ENCODE measurements at places on chromosomes 6 and 20.

- DNase-seq: no peak
Measured at GRCh38 chr20:7240490-7240889, 473.0 kb downstream of the BMP2 start.

GRCh38 chr6:114319749-114320148, 23.1 kb downstream of the HS3ST5 start:
- no peak for DNase-seq

DNA sequence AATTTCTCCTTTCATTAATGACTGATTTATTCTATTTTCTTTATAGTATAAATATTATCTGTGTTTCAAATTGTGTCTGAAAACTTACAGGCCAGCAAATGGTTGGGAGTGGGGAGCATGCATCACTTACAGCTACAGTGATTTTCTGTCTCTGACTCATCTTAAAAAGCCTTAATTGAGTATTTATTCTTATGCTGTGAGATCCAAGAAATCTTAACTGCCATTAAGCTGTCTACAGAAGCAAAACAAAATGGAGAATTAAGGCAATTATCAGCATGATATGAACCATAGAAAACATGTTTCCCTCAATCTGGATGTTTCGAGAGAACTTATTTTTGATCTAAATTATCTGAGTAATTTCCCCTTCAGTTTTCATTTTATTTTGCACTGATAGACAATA, 831.2 kb downstream of the KIF16B start:
- no peak for DNase-seq

GRCh38 chr20:14744723-14745122, 407.3 kb upstream of the FLRT3 start:
- DNase-seq: no peak
